ENCODE measurements at places on chromosomes 7 and 10.

- DNase-seq = no peak
Measured at GRCh38 chr7:111132833-111133232, 41.9 kb downstream of the LRRN3 start.

GRCh38 chr7:17849504-17849903, 90.8 kb downstream of the SNX13 start:
- no peak for DNase-seq

GRCh38 chr10:11382187-11382586, 229.3 kb downstream of the USP6NL start:
- DNase-seq = no peak

DNA sequence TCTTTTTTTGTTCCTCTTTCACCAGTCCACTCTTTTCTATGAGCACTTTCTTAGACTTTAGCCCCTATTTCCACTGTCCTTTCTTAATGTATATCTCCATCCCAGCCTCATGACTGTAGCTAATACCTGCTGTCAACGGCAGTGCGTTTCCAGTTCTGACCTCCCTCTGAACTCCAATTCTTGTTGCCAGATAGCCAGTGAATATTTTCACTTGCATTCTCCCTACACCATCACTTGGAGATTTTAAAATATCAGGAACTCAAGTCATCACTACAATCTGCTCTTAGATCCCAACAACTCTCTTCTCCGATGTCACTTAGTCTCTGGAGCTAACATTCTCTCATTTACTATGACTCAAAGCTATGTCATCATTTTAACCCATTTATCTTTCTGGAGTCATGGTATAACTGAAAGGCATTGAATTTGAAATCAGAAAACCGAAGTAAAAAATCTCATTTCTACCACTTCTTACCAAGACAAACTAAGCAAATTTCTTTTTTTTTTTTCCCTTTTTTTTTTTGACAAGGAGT, 5.1 kb upstream of the SLC16A12 start:
- no peak for DNase-seq

DNA sequence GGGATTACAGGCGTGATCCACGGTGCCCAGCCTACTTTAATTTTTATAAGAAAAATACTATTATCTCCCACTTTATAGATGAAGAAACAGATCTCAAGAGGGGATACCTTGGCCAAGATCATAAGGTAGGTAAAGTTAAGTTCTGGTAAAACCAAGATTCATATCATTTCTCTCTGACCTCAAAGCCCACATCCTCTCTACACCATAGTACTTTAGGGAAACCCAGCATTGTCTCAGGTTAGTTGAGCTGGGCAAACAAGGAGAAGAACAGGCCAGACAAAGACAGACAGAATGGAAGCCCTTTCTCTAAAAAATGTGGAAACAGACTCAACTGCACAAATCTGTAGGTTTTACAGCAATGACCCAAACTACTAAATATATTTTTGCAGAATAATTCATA, 197.7 kb upstream of the FRMD4A start:
- no peak for DNase-seq

GRCh38 chr10:133350283-133350949, 3.2 kb downstream of the PRAP1 start:
- no peak for DNase-seq

DNA sequence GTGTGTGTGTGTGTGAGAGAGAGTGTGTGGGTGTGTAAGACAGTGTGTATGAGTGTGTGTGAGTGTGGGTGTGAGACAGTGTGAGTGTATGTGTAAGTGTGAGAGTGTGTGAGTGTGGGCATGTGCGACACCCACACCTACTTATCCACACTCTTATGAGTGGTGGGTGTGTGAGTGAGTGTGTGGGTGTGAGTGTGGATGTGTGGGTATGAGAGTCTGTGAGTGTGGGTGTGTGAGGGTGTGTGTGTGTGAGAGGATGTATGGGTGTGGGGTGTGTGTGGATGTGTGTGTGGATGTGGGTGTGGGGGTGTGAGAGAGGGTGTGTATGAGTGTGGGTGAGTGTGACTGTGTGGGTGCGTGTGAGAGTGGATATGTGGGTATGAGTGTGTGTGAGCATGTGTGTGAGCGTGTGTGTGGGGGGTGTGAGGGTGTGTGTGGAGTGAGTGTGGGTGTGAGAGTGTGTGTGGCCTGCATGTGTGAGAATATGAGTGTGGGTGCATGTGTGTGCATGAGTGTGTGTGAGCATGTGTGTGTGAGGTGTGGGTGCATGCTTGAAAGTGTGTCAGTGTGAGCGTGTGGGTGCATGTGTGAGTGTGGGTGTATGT, 15.1 kb downstream of the VWC2 start:
- DNase-seq = no peak

DNA sequence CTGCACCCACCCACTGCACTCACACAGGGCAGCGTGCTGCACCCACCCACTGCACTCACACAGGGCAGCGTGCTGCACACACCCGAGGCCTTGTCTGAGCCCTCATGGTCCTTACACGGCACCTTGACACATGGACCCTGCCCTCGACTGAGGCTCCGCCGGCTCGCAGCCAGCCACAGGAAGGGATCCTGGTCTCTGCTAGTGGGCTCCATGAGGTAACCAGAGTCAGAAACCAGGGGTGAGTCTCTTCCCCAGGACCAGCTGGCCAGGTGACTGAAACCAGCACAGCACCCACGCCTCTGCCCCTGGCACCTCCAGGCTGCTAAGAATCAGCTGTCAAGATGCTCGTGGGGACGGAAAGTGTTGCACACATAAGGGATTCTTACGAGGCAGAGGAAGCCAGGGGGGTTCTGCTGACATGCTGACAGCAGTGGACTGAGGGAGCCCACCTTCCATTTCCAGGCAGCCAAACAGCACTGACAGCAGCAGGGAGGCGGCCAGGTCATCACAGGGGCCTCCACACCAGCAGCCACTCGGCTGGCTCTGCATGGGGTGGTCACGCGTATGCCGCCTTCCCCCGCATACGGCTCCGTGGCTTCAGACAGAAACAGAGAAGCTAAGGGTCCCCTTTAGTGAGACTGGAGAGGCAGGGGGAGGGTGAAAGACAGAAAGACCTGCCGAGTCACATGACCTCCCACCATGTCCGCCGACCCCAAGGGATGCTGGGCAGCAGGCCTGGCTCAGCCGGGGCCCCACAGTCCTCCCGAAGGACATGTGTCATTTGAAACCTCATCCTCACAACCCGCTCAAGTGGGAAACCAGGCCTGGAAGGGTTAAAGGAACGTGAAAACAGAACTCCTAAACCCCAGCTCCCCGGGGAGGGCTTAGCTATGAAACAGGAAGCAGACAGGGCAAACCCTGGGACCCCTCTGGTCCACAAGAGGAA, 34.2 kb downstream of the GPER1 start:
- no peak for DNase-seq

DNA sequence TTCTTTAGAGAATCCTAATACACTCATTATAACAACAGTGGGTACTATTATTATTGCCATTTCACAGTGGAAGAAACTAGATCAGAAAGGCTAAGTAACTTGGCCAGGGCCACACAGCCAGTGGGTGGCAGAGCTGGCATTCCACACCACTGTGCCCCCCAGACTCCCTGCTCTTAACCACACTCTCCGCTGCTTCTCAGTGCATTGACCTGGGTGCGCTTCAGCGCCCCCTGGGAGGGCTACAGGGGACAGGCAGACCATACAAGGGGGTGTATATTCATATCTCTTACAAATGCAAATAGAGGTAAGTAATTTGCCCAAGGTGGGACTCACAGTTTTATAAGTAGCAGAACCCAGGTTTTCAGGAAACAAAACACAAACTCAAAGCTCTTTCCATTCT, 77.0 kb upstream of the NMT2 start:
- DNase-seq = no peak

DNA sequence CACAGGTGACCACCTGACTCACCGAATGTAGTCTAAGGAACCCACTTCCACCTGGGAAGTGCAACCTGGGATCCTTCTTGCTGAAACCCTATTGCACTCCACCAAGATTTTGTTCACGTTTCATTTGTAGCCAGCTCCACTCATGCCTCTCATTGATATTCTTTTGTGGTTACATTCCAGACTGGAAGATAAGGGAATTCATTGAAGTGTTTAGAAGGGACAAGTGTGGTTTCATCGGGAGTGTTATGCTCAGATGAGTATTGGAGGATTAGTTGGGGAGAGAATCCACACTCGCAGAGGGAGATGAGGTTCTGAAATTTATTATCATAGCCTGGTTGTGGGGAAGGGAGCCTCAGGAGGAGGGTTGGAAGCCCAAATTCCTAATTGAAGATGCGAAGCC, 320.4 kb downstream of the KCNMA1 start:
- no peak for DNase-seq

DNA sequence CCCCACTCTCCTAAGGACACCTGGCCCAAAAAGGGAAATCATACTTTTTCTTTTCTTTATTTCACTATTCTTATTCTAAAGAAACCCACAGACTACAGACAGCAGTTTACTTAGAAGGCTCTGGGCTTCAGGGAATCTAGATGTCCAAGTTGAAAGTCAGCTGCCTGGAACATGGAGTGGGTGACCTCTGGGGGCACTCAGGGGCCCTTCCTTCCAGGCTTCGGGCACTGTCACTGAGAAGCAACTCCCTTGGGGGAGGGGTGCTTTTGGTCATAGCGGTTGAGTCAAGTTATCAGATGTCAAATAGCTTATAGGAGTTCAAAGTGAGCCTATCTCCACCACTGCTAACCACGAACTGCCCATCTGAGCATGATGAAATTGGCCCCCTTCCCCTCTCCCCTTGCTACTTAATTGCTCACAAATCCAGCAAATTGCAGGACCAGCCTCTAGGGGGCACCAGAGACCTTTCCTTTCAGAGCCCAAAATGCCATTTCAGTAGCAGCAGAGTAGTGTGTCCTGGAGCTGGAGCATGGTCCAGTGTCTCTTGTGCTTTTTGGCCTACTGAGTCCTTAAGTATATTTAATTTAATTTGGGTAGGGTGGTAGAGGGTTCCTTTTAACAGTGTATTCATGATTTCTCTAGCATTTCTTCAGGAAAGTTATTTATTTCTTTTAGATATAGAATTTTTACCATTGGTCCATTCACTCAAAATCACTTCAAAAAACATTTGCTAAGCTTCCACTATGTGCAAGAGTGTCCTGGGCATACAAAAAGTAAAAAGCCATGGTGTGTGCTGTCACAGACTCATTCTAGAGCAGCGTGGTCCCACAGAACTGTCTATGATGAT, 463.8 kb downstream of the KCNMA1 start:
- DNase-seq = no peak

DNA sequence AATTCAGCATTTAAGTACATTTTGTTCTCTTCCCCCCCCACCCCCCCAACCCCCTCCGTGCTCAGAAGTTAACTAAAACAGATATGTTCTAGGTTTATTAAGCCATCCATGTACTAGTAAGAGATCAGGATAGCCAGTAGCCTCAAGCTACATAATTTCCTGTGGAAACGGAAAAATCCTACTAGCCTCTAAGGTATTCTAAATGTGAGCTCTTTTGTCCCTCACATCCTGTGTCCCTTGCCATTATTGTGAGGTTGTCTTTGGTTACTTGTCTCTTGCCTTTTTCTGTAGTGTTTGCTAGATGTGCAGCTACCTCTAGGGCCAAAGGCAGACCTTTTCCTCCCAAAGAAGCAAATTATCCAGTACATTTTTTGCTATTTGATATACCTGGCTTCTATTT, 92.1 kb downstream of the BTRC start:
- DNase-seq = no peak

DNA sequence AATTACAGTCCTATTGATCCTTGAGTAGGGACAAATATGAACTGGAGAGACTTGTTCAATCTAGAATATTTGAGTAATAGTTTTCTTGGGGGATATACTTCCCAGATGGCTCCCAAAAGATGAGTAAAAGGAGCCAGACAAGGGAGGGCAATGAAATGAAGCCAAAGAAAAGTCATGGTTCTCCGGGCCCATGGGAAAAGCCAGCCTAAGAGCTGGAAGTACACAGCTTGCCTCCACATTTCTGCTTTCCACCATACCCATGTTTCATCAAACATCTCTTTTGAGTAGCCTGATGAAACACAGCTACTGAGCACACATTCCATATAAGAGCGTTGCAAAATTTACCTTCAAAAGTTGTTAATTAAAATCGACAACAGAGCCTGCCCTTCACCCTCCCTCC, 535.0 kb upstream of the FZD8 start:
- DNase-seq = no peak

- DNase-seq = no peak
Measured at GRCh38 chr10:19014034-19014433, 34.6 kb upstream of the MALRD1 start.

DNA sequence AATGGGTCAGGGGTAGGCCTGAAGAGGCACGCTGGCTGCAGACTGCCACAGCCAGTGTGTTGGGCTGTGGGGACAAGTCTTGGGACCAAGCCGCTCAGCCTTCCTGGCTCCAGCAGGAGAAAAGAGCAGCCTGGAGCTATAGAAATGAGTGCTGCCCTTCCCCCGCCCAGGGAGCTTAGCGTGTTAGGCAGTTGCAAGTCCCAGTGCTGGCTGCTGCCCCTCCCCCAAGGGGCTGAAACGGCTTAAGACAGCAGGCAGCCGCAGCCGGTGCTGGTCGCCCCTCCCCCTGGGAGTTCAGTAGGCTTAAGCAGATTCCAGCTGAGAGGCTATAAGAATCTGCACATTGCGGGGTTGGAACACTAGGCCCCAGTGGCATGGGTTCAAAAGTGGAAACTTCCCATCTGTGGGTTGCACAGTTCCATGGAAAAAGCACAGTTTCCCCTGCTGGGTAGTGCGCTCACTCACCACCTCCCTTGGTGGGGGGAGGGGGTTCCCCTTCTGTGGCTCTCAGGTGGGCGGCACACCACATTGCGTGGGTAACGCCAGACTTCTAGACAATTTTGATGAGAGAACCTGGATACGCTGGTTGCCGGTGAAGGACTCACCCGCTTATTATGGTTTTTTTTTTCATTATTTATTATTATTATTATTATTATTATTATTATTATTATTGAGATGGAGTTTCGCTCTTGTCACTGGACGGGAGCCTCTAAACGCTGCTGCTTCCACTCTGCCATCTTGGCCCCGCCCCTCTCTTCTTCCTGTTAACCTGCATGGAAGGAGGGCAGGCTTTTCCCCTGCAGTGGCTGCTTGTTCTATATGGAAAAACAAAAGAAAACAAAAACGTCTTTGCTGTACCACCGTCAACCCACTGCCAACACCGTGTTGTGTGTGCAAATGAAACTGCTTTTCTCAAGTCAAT, 151.1 kb downstream of the CXCL12 start:
- no peak for DNase-seq

DNA sequence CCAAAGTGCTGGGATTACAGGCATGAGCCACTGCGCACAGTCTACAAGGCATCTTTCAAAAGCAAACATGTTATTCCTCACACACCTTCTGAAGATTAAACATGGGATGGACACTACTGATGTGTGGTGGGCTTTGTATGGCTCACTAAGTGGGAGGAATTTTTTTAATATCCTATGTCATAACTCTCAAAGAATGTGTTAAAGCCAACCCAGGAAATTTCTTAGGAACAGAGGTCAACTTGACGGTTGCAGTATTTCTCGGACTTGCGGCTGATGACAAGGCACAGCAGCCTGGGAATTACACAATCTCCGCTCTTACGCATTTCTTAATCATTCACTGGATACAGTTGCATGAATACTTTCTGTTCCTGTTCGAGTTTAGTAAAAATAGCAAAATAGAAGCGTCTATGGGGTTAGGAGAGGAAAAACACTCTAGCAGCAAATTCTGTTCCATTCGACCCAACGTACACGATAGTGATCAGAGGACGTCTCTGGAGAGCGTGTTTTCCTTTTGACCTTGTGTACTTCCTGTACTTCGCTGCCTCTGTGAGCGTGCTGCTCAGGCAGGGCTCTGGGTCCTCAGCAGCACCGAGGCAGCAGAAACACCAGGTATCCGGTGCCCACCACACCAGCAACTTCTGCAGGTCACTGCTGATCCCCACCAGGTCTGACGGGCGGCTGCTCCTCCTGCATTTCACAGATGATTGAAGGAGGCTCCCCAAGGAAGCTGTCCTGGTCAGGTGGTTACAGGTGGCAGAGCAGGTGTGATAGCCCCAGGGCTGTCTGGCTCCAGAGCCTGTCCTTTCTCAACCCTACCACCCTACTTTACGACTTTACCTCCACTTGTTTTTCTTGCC, 26.4 kb upstream of the SRGN start:
- no peak for DNase-seq

Data from stimulated activated CD4-positive, alpha-beta T cell treated with anti-CD3 and anti-CD28 coated beads, Interleukin-1b, Interleukin-23, amount 100 ng/mL, for 1 hour (primary cell).